ENCODE measurements at places on chromosomes 6 and 20. TPM values are rescaled to one million over a fixed set of nuclear protein-coding genes. Genes with fewer than 3 reads are reported as not detected.

DNA sequence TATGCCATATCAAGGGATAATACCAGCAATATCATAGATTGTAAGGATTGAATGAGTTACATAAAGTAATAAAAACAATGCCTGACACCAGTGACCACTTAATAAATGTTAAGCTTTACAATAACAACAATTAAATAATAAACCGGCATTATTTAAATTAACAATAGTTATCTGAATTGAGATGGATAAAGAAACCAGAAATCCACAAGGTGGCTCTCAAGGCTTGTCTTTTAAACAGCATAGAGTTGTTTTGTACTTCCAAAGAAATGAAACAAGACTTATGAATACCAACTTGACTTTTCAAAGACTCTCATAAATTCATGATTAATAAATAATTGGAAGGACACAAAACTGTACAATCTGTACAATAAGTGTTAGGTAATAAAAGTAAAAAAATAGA, 203.1 kb downstream of the ASCC3 start:
- DNase-seq = peak; percentile 8

DNA sequence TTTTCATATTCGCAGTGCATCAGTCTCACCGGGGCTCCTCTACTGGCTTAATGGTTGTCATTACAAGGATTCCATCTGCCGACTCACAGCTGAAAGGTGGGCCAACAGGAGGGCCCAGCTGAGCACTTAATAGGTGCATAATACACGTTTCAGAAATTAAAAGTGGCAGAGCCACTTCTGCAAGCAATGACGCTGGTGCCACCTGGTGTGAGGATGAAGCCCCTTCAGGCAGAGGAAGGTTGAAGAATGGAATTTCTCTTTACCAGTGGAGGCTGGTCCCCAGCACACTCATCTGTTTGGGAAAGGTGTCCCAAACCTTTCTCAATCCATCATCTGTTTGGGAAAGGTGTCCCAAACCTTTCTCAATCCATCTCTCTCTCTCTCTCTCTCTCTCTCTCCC, 8.2 kb upstream of the STMND1 start:
- DNase-seq = no peak

DNA sequence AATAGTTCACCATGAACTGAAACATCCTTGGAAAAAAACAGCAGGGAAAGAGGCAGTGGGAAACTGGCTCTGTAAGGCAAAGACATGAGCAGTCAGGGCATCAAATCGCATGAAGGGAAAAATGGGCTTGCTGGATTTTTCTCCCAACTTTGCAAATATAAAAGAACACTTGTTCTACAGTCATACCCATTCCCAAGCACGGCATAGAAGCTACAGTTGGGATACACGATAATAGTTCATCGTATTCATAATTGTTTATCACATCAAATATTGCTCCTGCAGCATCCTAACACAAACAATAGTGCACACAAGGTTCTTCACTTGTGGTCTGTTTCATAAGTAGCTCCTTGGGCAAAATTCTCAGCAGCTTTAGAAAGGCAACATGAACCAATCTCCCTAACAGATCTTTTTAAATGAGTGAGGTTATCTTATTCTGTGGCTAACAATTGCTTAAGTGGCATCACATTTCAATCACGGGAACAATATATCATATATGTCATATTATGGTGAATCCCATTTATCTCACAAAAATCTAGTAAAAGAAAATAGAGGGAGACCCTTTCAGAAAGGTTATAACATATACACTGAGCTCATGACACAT, 243.9 kb downstream of the PKHD1 start:
- no peak for DNase-seq

- no peak for DNase-seq
These were observed 13.4 kb upstream of the MAPRE1 start for GRCh38 chr20:32806356-32806755.

- DNase-seq = no peak
These were observed 19.3 kb upstream of the APMAP start for GRCh38 chr20:25011831-25012241.

DNA sequence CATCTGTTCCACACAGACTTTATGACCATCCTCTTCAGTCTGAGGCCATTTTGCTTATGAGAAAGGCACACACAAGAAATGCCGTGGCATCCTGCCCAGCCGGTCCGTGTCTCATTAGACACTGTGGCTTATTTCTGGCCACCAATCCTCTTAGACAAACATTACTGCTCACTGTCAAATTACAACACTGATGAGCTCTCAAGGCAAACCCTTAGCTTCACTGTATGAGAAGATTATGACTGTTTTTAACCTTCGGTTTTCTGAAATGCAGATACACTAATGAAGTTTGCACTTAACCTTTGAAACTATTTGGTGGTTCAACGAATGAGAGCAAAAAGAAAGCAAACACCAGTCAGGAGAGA, 50.5 kb upstream of the DST start:
- DNase-seq = no peak

GRCh38 chr6:126440923-126441322, 101.0 kb downstream of the CENPW start:
- DNase-seq = no peak

DNA sequence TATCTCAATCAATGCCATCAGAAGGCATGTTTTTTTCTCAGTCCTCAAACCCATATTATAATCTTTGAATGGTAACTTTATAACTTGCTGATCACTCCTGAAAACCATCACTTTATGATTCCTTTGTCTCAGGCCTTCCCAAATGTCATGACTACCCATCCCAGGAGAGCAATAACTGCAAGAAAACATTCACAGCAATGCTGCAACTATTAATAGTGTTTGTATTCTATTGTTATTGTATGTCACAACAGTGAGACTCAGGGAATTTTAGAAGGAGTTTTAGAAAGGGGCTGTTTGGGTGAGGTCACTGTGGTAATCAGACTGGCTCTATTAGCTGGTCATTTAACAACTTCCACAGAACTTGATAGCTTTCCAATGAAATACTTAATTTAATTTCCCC, 301.4 kb upstream of the TBX18 start:
- no peak for DNase-seq

GRCh38 chr6:43037197-43037596, 15.8 kb downstream of the RRP36 start:
- no peak for DNase-seq

- DNase-seq = no peak
These were observed 22.7 kb downstream of the ZDHHC14 start for GRCh38 chr6:157403686-157404051.

DNA sequence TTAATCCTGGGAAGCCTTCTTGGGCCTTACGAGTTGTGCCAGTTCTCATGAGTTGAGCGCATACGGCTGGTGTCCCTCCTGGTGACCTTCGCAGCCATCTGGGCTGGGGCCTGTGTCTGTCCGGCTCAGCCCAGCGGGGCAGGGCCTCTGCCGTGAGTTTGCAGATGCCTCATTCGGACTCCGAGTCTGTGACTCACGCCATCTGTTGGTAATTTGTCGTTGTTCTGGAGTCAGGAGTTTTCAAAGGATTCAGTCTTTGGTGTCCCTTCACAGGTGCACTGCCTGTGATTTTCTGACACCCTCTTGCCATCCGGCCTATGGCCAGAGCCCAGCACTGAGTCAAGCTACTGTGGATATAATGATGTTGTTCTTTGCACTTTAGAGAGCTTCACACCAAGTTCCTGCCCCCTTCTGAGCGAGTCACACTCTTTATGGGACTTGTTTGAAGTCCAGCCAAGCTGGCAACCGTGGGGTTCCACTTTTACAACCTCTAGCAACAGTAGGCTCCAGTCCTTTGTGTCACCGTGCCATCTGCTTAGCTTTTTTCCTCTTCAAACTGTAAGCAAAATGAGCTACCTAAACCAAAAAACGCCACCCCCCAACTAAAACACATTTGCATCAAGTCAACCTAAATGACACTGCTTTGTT, 175.6 kb downstream of the AIG1 start:
- DNase-seq = no peak

- DNase-seq = no peak
These were observed 33.5 kb upstream of the TPD52L1 start for GRCh38 chr6:125120054-125120590.

GRCh38 chr6:27668442-27669294, 195.8 kb upstream of the ZNF184 start:
- no peak for DNase-seq

GRCh38 chr6:157695301-157696040, 127.6 kb upstream of the SNX9 start:
- DNase-seq = no peak

DNA sequence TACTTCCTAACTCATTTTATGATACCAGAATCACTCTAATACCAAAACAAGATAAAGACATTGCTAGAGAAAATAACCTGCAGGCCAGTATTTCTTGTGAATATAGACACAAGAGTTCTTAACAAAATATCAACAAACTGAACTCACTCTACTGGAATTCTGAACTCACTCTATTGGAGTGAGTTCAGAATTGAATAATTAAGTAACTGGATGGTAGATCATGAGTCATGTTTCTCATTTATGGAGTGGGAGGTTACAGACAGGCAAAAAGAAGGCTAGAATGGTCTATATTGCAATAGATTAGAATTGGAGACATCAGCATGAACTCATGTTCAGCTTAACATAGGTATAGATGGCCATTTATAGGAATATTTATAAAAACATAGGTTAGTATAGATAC, 26.6 kb upstream of the C6orf58 start:
- no peak for DNase-seq

GRCh38 chr20:33914919-33915318, 78.8 kb upstream of the RALY start:
- DNase-seq = no peak

GRCh38 chr20:16096756-16097326, 476.4 kb downstream of the KIF16B start:
- DNase-seq = no peak

GRCh38 chr6:125791151-125791819, 525 bp downstream of the NCOA7 start:
- DNase-seq = peak; percentile 61

DNA sequence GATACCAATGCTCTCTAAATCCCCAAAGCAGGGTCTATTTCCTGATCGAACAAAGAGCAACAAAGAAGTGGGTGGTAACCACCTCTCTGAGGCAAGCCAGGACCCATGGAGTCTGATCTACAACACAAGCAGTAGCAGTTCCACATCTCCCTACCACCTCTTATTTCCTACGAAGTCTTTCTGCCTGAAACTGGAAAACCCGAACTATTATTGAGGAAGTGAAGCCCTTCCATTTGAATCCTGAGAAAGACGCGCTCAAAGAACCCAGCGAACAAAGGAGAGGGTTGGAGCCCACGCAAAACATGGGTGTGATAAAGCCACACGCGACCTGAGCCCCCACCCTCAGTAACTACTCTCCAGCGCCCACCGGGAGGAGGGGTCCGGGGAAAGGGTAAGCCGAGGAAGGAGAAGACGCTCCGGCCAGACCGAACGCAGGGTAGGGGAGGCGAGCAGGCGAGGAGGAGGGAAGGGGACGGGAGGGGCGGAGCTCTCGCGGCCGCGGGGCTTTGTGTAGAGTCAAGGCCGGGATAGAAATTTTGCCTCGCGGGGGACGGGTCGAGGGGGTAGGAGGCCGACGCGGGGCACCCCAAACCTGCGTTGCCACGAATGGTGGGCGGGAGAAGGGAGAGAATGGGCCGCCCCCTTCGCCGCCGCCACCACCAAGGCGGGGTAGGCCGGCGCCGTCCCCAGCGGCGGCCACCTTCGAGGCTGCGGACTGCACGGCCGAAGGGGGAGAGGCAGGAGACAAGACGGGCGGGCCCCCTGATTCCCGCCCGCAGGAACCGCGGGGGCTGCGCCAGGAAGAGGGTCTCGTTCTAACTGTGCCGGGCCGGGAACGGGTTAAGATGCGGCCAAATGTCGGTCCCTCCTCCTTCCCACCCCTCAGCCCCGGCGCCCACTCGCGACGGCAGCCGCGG, 802 bp downstream of the HDAC2 start:
- DNase-seq = peak; percentile 61

- no peak for DNase-seq
These were observed 120.9 kb upstream of the RPS6KA2 start for GRCh38 chr6:166747644-166748595.

DNA sequence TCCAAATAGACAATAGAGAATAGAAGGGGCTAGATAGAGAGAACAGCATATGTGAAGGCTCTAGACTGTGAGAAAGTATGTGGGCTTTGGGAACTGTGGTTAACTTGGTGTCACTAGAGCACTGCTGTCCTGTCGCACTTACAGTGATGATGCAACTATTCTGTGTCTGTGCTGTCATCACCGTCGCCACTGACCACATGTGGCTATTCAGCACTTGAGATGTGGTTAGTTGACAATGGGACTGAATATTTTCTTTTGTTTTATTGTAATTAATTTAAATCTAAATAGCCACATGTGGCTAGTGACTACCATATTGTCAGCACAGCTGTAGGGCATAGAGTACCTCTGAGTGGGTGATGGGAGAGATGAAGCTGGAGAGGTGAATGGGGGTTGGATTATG, 39.0 kb upstream of the IFNGR1 start:
- no peak for DNase-seq

DNA sequence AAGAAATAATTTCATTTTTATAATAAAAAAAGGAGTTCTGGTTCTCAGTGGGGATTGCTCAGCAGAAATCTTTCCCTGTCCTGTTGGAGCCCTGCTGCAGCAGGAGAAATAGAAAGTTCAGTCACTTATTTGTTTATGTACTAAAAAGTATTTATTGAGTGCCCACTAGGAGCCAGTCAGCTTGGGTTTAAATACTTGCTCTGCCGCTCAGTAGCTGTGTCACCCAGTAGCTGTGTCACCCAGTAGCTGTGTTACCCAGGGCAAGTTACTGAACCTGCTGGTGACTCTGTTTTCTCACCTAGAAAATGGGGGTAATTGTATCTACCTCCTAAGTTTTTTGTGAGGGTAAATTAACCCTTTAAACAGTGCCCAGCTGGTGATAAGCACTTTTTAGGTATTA, 32.9 kb downstream of the FOXF2 start:
- DNase-seq = no peak

DNA sequence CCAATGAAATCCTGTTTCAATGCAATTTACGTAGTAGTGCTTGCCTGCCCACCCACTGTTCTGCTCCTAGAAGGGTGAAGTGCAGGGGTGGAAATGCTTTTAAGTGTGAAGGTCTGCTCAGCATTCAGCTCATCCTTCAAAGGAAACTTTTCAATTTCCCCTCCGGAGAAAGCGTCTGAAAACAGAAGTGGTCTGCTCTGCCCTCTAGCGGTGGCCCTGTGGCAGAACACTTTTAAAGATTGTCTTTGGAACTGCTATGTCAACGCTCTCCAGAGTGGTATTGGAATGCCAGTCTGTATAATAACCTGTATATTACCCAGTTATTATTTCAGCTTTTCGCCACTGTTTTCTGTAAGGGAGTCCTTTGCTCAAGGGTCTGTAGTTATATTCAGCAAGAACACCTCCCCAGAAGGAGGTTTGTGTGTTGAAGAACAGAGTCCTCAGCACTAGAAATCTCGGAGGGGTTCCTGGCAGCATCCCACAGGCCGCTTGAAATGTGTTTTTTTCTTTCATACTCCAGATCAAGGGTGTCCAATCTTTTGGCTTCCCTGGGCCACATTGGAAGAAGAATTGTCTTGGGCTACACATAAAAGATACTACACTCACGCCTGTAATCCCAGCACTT, 63.1 kb upstream of the KLHL31 start:
- DNase-seq = no peak

- no peak for DNase-seq
These were observed 93.9 kb downstream of the PSMG4 start for GRCh38 chr6:3352678-3353077.

Gene NMBR
- polyA plus RNA-seq = 0.25 TPM

Gene SIRPB1
- 0.30 TPM for polyA plus RNA-seq

Gene FAM162B
- polyA plus RNA-seq = 4.0 TPM

Gene SLX4IP
- 12.6 TPM for polyA plus RNA-seq

Gene PRR18
- polyA plus RNA-seq = 0.12 TPM

Gene NOX3
- 1.6 TPM for polyA plus RNA-seq

Measured in left kidney (tissue), 8 donors.